Effector CD4-positive, alpha-beta T cell (primary cell): ENCODE measurements at places on chromosomes 16 and 17.

- no peak for DNase-seq
These were observed 44.8 kb downstream of the PRMT7 start for GRCh38 chr16:68355447-68356248.

DNA sequence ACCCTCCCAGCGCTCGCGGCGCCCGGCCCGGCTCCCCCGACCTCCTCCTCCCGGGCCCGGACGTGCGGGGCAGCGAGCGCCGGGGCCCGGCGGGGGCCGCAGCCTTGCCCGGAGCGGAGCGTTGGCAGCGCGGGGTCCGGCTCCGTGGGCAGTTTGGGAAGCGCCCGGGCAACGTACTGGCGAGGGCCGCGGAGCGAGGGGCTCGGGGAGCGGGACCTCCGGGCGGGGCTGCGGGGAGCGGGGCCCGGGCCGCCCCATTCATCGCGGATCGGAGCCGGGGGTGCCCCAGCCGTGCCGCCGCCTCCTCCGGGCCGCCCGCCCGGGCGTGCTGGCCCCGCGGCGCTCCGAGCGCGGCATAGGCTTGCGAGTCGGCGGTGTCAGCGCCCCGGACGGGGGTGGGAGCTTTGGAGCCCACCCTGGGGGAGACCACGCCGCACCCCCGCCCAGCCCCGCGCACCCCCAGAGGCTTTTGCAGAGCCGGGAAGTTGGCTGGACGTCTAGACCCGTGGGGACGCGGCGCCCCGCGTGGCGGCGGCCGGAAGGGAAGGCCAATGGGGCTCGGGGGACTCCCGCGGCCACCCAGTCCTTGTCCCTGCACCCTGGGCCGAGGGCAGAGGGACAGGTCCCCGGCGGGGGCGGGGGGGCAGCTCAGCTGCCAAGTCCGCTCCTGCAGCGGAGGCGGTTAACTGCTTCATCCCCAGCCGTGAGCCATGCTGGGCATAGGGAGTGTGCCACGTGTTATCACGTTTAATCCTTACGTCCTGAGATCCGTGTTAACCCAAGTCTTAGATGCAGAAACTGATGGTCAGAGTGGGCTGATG lies 852 bp downstream of the ZNF469 start:
- DNase-seq, result no peak

GRCh38 chr17:17824119-17824782 lies 12.5 kb downstream of the SREBF1 start:
- DNase-seq, result no peak

DNA sequence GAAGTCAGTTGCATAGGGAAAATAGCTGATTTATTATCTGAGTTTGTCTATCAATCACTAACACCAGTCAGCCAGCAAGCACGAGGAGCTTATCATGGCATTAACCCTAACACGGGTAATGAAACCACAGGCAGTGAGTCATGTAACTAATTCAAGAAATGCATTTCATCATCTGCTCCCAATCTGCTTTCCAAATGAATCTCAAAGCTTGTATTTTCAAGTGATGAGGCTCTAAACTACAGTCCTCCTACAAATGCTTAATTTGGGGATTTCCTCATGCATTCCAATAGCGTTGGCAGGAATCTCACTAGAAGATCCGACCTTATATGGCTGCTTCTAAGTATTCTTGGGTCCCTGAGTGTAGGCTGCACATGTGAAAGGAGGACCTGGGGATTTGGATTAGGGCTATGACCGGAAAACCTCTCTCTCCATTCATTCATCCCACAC lies 118.4 kb upstream of the HSBP1 start:
- no peak for DNase-seq

DNA sequence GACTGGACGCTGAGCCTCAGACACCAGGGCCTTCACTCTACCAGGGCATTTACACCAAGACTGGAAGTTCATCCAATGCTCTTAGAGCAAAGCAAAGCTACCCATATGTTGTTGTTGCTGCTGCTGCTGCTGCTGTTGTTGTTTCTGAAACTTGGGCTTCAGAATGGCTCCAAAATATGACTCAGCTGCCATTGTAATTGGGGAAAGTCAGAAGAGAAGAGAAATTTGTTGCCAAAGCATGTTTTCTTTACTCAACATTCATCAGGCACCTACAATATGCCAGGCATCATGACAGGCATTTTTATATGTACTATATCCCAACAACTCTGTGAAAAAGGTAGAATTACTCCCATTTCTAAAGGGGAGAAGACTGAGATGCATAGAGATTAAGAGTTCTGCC lies 11.9 kb downstream of the KRT32 start:
- DNase-seq, result no peak

DNA sequence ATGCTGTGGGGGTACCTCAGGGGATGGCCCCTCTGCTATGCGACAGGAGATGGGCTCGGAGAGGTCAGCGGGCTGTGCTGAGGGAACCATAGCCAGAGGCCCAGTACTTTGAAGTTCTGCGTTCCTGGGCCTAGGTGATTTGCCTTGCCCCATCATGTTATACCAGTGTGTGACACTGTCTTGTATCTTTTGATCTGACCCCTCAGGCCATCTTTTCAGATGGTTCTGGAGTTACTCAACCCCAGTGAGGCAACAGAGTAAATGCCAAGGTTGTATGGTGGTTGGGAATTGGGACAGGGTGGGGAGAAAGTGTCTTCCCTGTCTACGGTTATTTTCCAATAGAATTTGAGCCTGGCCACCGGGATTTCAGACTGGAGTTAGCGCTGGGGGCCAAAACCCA lies 8.5 kb downstream of the MSI2 start:
- DNase-seq, result no peak

- DNase-seq, result no peak
These were observed 10.6 kb downstream of the NAA60 start for GRCh38 chr16:3454093-3454492.

GRCh38 chr16:69351309-69352027 lies at the start of gene TMED6:
TSS of gene TMED6 (minus strand) at chr16:69351786. CDS start at chr16:69351753, 33 bp downstream.
- DNase-seq, result no peak

DNA sequence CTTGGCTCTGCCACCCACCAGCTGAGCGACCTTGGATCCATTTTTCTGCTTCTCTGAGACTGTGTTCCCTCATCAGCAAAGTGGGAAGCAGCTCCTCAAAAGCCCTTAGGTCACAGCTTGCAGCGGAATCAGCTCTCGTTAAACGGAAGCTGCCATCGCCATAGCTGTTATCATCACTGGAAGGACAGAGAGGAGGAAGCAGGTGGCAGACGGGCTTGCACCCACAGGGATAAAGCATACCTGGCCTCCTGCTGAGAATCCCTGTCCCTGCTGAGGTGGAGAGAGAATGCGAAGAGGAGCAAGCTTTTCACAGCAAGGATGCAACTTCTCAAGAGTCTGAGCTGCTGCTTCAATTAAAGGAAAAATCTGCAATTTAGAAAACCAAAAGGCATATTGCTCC lies 106.6 kb downstream of the CLEC16A start:
- no peak for DNase-seq

DNA sequence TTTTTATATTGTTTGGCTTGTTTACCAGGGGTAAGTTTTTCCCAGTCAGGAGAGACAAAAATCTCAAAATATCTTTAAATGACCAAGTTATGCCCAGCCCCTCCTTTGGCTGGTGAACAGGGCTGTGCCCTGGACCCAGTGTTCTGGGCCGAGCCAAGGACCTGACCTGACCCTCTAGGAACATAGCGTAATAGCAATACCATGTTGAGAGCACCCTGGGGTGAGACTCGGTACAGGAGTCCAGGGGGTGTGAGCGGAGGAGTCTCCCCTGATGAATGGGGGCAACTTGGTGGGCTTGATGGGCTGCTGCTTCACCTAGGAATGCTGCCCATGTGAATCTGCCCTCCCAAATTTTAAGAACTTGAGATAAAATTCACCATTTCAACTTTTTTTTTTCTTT lies 47.4 kb downstream of the B9D1 start:
- DNase-seq, result no peak

- peak; percentile 43 for DNase-seq
These were observed 5.7 kb downstream of the MATCAP1 start for GRCh38 chr16:67177743-67178699.

- DNase-seq, result no peak
These were observed 225.1 kb downstream of the SPECC1 start for GRCh38 chr17:20234276-20234675.

- DNase-seq, result no peak
These were observed 2.4 kb downstream of the PFN1 start for GRCh38 chr17:4945944-4946280.

DNA sequence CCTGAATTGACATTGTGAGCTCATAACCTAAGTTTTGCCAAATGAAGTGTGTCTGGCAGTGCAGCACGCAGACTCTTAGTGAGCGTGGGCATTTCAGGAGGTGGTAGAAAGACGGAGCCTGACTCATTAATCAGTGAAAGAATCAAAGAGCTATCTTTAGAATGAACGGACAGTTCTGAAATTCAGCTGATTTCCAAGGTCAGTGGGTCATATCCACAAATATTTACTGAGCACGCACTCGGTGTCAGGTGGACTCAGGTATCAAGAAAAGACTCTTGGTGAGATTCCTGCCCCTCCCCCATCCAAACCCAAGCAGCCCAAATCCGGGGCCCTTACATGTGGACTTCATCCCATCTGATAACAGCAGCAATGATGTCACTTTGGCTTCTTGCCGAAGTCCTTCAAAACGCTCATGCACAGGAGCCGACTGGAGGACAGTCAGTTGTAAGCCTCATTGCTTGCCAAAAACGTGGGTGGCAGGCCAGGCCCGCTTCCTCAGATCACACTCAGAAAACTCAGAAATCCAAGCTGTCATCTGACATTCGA lies 185.8 kb downstream of the HS3ST3A1 start:
- no peak for DNase-seq

DNA sequence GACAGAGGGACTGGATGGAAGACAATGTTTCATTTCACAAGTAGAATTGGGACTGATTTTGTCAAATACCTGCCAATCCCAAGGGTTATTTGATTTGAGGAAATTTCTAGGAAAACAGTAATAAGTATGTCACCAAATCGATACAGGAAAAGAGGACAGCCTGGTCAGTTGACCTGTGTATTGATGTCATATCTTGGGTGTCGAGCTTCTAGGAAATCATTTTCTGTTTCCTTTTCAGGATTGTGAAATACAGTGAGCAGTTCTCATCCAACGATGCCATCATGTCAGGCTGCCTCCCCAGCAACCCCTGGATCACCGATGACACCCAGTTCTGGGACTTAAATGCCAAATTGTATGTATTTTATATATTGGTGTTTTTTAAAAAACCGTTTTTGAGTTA lies 56.1 kb downstream of the RGS9 start:
- DNase-seq, result no peak

- DNase-seq, result no peak
These were observed 38.3 kb downstream of the REXO5 start for GRCh38 chr16:20844588-20844987.

- no peak for DNase-seq
These were observed 538.9 kb downstream of the WWOX start for GRCh38 chr16:78638371-78638770.

- no peak for DNase-seq
These were observed 71.0 kb upstream of the ATF7IP2 start for GRCh38 chr16:10314811-10315210.

DNA sequence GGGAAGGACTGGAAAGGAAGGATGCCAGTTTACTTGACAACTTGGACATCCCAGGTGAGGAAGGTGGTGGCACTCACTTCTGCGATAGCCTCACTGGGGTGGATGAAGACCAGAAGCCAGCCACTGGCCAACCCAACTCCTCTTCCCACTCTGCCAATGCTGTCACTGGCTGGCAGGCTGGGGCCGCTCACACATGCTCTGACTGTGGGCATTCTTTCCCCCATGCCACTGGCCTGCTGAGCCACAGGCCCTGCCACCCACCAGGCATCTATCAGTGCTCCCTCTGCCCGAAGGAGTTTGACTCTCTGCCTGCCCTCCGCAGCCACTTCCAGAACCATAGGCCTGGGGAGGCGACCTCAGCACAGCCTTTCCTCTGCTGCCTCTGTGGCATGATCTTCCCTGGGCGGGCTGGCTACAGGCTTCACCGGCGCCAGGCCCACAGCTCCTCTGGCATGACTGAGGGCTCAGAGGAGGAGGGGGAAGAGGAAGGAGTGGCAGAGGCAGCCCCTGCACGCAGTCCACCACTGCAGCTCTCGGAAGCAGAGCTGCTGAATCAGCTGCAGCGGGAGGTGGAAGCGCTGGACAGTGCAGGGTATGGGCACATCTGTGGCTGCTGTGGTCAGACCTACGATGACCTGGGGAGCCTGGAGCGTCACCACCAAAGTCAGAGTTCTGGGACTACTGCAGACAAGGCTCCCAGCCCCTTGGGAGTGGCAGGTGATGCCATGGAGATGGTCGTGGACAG lies 4.5 kb downstream of the ZNF646 start:
- no peak for DNase-seq

DNA sequence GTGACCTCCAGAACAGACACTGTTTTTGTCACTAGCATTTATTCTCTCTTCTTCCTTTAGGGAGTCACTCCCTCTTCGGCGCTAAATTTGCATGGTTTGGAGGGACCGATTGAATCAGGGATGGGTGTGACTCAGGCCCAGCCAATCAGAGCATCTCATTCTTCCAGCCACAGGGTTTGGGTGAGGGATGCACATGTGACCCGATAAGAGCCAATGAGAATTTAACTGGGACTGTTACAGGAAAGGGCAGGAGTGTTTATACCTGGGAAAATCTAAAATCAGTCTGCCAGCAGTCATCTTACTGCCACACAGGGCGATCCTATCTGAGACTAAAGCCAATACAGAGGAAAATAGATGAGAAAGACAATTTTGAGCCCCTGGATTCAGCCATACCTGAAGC lies 351.2 kb upstream of the ERCC4 start:
- no peak for DNase-seq

DNA sequence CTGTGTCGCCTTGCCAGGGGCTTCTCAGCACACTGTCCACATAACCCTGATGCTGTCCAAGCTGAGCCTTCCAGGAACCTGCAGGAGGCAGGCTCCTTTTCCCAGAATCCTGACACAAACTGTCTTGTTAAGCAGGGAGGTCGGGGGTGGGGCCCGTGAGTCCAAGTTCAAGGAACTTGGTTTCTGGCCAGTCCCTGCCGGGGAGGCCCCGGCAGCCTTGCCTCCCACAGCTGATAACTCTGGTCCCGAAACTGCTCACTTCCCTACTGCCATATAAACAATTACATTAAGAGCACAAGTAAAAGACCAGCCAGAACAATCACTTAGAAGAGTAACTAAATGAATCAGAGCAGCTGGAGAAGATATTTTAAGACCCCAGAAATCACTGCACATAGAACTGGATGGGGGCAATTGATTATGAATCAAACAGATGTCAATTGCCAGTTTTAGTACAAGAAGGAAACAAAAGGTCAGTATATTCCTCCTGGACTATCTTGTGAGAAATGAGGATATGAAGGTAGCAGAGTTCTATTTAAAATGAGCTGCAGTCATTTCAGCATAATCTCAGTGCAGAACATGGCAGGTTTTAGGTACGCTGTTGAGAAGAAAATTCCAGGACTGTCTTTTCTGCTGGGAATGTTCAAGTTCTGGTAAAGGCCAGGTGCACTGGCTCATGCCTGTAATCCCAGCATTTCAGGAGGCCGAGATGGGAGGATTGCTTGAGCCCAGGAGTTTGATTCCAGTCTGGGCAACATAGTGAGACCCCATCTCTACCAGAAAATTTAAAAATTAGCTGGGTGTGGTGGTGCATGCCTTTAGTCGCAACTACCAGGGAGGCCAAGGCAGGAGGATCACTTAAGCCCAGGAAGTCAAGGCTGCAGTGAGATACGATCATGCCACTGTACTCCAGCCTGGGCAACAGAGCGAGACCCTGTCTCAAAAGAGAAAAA lies 169.8 kb downstream of the PITPNC1 start:
- no peak for DNase-seq
